ENCODE measurements at places on chromosomes 1 and 21. TPM values are rescaled to one million over a fixed set of nuclear protein-coding genes. Genes with fewer than 3 reads are reported as not detected.

The EXO1 gene
- total RNA-seq, result 17.5 TPM

The ARHGEF11 gene
- 38.5 TPM for total RNA-seq

The MYOC gene
- total RNA-seq, result not detected

The UBE2U gene
- not detected for total RNA-seq

The NBPF6 gene
- not detected for total RNA-seq

The KCNK2 gene
- total RNA-seq, result 5.7 TPM

- DNase-seq, result no peak
Observed at GRCh38 chr1:74629283-74629682, 44.3 kb downstream of the ERICH3 start.

DNA sequence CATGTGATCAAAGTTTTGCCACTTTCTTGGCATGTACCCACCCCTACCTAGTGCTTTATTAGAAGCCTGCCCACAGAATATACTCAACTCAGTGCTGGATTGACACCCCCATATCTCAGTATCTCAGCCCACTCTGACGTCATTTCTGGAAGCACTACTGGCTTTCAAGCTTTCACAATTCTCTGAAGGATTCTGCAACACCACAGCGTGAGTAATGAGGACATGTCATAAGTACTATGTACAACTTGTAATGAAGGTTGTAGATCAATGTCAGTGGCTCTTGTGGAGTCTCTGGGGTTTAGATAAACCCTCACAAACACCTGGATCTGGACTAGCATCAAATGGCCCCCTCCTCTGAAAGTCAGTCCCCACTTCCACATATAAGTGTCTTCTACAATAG, 57.2 kb downstream of the TNFSF4 start:
- DNase-seq, result peak; percentile 98

GRCh38 chr1:55468142-55468795, 253.1 kb upstream of the USP24 start:
- DNase-seq, result no peak

DNA sequence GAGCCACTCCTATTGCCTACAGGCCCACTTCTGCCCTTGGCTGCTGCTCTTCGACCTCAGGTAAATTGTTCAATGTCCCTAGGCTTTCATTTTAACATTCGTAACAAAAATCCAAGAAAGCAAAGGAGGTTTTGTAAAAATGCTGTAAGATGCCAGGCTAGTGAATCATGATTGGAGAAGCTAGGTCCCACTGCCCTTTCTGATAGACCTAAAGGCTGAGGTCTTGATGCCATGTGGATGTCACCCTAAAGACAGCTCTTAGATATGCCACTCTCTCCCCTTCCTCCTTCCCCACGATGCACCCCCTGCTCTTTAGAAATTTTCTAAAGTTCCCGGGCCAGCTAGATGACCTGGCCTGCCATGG, 9.9 kb upstream of the TMEM39B start:
- DNase-seq, result no peak

DNA sequence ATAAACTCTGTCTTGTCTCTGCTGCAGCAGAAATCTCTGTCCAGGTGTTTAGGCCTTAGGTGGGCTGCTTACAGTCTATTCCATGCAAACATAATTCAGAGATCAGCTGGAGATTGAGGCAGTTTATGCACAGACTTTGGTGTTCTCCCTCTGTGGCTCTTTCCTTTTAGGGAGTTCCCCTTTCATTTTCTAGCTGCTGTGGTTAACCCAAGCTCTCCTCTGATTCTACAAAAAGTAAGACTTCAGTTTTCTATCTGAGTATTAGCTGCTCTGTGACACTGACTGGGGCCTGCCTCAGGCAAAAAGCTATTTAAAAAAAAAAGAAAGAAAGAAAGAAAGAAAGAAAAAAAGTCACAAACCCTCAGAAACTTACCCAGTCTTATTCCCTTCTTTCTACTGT, 211.1 kb downstream of the CAMTA1 start:
- DNase-seq, result no peak

DNA sequence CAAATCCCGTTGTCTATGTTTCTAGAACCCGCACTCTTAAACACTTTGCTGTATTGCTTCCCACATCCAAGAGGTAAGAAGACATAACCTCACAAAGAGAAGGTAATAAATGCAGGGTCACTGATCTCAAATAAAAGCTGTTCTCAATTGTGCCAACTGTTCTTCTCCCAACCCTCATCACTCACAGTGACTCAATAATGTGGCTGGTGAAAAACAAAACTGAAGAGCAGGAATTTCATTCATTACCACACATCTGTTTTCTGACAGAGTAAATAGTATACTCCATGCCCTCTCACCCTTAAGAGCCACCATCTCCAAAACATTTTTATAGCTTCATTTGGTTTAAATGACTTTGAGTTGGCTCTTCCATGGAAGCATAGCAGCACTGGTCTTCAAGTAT, 6.2 kb upstream of the ERICH3 start:
- no peak for DNase-seq

Data from MCF 10A (cell line).